ENCODE measurements at places on chromosomes 6 and 20.
A peak's percentile ranks its signal among the peaks of the same experiment; 100 is the strongest.

DNA sequence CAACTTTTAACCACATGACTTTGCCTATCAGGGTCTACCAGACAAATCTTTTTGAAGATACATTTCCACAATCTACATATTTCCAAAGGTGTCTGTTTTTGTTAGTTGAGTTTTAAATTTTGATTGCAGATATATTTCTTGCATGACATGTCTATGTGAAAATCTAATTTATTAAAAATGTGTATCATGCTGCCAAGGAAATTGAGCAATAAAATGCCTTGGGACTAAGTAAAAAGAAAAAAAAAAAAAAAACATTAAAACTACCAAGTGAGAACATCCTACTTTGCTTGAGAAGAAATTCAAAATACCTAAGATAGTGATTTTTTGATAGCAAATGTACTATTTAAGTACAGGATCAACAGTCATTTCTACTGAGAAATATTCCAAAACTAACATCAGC lies 17.7 kb downstream of the SLC17A5 start:
- no peak for DNase-seq

DNA sequence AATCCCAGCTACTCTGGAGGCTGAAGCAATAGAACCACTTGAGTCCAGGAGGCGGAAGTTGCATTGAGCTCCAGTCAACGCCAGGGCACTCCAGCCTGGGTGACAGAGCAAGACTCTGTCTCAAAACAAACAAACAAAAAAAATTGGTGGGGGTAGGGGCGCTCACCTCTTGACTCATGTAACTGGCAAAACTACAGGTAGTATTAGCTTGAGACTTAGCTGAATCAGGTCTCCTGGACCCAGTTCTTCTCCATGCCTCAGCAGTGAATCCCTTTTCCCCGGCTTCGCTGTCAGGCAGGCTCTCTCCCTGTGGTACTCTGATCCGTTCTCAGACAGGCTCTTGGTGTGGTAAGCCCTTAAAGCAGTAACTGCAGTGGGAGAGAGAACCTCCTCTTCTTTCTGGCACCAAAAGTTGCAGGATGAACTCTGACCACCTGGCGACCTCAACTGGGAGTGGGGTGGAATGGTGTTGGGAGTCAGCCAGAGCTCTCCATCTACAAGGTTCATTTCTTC lies 12.9 kb downstream of the SLC9A8 start:
- no peak for DNase-seq

DNA sequence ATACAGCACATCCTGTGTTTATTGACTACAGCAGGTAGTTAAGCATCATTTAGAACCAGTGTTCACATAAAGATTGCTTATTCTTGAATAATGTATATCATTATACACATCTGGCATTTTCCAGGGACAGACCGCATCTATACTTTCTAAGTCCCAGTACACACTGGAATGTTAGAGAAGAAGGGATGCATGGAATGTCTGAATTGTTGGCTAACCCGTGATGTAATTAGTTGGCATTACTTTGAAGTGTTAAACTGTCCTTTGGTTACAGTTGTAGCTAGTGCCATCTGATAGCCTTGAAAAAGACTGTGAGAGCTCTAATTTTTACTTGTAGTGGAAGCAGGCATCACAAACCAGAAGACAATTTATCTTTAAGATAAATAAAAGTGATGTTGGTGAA lies 29.8 kb upstream of the MCHR2 start:
- DNase-seq, result no peak

DNA sequence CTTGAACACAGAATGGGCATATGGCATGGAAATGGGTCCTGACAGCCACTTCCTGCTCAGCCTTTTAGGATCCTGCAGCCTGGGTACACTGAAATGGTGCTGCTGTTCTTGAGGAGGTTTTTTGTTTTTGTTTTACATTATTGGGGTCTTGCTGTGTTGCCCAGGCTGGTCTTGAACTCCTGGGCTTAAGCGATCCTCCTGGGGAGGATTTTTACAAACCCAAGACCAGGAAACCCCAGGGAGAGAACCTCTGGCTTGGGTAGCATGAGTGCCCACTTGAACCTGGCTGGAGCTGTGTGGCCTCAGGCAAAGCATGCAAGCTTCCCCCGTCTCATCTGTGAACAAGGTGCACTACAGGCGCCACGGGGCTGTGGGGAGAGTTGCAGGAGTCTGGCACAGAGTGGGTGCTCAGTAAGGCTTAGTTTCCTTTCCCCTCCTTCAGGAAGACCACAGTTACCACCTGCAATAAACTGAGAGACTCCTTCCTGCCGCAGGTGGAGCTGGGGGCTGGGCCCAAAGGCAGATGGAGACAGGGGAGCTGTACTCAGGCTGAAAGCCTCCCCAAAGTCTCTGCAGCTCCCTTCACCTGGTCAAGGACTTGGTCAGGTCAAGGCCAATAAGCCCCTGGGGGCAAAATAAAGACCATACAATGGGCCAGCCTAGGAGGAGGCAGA lies 1.8 kb downstream of the SLA2 start:
- DNase-seq, result no peak

DNA sequence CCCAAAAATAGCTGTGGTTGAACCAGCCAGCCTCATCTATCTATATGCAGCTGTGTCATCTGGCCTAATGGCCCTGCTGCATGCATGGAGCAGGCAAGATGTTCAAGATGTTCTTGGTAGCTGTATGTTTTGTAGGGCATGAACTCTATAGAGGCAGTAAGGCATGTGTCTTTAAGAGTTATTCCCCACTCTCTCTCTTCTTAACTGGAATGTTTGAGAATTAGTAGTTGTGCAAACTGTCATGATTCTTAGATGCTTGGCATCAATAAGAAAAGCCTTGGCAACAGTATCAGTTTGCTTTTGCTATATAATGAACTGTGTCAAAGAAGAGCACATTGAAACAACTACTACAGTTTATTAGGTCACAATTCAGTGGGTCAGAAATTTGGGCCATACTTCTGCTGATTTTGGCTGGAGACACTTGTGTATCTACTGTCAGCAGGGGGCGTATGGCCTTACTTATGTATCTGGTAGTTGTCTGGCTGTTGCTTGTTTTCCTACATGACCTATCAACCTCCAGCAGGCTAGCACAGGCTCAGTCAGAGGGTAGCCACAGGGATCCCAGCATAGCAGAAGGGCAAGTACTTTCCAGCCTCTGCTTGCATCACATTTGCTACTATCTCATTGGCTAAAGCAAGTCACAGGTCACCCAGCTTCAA lies 56.1 kb upstream of the LAMP5 start:
- DNase-seq, result no peak

DNA sequence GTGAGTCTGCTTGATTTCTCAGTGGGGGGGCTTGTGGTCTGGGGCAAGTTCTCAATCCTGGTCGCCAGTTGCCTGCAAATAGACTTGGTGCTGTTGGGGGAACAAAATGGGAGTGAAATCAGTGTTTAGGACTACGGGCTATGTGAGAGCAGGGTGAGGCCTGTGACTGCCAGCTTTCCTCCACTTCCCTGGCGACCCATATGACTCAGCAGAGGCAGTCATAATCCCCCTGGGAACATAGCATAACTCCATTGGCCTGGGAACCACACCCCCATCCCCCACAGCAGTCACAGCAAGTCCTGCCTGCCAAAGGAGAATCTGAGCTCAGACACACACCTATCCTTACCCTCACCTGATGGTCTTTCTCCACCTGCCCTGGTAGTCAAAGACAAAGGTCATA lies 387.9 kb downstream of the LMBRD1 start:
- DNase-seq, result no peak

DNA sequence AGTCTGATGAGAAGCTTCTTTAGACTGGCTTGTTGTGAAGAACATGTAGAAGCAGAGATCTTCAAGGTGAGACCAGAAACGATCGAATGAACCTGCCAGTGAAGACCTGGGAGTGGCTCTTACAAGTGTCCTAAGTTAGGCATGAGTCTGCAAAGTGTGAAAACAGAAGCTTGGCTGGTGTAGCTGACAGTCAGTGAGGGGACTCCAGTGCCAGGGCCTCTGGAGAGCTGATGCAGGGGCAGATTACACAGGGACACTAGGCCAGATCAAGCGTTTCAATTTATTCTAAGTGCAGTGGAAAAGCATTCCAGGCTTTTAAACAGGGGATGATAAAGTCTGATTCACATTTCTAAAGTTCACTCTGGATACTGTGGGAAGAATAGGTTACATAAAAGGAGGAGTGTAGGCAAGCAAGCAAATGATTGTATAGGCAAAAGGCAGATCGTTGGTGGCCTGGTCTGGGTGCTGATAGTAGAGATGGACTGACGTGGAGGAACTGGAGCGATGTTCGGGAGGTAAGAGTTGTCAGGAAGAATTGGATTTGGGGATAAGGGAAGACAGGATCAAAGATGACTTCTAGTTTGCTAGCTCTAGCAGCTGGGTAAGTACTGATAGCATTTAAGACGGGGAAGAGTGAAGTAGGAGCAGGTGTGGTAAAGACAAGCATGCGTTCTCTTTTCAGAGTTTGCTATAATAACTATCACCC lies 133.5 kb downstream of the MAN1A1 start:
- DNase-seq, result no peak

DNA sequence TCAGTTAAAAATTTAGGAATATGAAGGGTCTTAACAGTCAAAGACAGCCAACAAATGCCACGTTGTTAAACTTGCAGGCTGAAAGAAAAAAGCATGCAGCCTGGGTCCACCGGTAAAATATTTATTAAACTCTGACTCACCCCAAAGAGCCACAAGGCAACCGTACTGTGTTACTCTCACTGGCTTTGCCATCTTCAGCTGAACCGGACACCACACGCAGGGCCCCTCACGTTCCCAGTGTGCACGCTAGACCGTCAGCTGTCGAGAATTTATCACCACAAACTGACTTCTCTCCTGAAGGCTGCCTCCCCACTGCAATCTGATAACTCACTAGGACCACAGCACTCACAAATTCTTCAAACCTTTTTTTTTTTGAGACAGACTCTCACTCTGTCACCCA lies 30.7 kb downstream of the HUS1B start:
- DNase-seq, result peak; percentile 81

Data from RCC 7860 (cell line).